Right atrium auricular region (tissue), 2 donors: ENCODE measurements at places on chromosomes 13 and 19.

GRCh38 chr13:41144576-41144975 lies 12.0 kb upstream of the KBTBD6 start:
- H3K27ac ChIP-seq = no peak overlapping the region
- no peaks in the 10 kb centered on the region for H3K36me3 ChIP-seq
- no peak overlapping the region for H3K4me3 ChIP-seq
- no peaks in the 10 kb centered on the region for H3K4me1 ChIP-seq

GRCh38 chr19:47471733-47472457 lies at the start of gene SLC8A2:
SLC8A2 (minus strand) TSS chr19:47471893; CDS start chr19:47466403, 5,490 bp downstream.
- no peak within 1 kb of the TSS for H3K27ac ChIP-seq
- H3K36me3 ChIP-seq = no peaks in the 10 kb centered on the region
- peaks cover 16% of the 10 kb centered on the region for H3K4me1 ChIP-seq
- no peaks in the 10 kb centered on the region for H3K27me3 ChIP-seq
- no peak within 1 kb of the TSS for H3K4me3 ChIP-seq

- H3K36me3 ChIP-seq = no peaks in the 10 kb centered on the region
- peaks cover 22% of the 10 kb centered on the region for H3K4me1 ChIP-seq
- no peak for DNase-seq
- no peak overlapping the region for H3K27ac ChIP-seq
Measured at GRCh38 chr19:53864308-53864836, 3.3 kb upstream of the MYADM start.

DNA sequence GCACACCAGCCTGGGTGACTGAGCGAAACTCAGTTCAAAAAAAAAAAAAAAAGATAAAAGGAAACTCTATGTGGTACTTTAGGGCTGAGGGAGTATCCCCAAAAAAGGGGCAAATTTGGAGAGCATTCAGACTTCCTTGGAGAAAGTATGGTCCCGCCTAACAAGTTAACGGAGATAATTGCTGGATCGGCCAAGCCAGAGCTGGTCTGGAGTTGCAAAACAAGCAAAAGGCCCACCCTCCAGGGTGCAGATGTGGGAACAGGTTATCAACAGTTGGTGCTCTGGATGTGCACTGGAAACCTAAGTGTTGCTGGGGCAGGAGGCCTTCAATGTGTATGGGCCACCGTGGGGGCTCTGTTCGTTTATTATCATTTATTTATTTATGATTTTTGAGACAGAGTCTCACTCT lies 2.8 kb downstream of the IQCN start:
- no peaks in the 10 kb centered on the region for H3K27me3 ChIP-seq
- H3K4me3 ChIP-seq = no peak overlapping the region
- peaks cover 11% of the 10 kb centered on the region for H3K36me3 ChIP-seq
- H3K27ac ChIP-seq = no peak overlapping the region
- DNase-seq = peak; percentile 74

DNA sequence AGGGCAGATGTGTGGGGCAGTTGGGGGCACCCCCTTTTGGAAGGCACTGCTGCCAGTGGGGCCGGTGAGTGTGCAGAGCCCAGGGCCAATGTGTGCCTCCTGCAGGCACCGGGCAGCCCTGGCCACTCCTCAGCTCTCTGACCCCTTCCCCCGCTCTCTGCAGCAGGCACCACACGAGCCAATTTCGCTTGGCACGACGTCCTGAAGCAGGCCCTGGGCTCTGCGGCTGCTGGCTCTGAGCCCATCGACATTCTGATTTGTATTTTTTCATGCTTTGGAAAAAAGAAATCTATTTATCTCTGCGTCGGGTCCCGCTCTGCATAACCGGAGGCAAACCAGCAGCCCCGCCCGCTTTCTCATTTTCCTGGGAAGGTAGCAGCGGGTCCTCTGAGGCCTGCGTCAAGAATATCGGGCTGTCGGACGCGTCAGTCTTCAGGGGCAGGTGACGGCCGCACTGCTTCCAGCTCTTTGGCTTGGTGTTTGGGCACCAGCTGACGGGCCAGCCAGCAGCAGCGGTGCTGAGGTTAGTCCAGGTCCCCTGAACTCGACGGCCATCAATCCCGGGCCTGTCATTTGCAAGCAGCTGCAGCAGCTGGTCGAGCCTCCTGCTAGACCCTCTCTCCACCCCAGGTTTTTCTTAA lies 134.3 kb downstream of the KDM4B start:
- H3K36me3 ChIP-seq = peaks cover 13% of the 10 kb centered on the region
- H3K4me1 ChIP-seq = no peaks in the 10 kb centered on the region
- DNase-seq = peak; percentile 62
- peak overlapping the region; percentile 79 for H3K27ac ChIP-seq
- no peaks in the 10 kb centered on the region for H3K27me3 ChIP-seq
- no peak overlapping the region for H3K4me3 ChIP-seq

DNA sequence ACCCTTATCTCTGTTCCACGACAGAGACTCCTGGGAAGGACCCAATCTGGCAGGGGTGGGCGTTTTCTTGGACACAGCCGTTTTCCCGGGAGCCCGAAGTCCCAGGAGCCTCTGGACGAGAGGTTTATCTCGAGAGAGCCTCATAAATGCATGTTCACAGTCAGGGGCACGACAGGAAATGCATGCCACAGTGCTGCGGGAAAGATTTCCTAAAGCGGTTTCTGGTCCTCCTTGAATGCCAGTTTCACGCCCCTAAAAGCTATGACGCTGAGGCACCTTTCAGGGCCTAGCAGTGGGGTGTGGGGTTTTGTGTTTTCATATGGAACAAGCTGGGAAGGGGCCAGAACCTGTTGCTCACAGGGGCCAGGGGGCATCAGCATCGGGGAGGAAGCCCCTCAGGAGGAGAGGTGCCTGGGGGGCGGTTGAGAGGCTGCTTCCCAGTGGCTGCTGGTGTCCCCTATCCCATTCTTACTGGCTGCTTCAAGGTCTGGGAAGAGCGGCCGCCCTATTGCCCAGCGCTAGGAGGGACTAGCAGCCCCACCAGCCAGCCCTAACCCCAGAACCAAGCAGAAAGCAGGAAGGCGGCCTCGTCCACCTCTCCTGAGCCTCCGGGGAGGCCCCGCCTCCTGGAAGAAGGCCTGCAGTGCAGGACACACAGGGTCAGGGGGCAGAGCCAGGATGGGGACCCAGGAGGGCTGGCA lies 157.0 kb downstream of the KDM4B start:
- peaks cover 12% of the 10 kb centered on the region for H3K36me3 ChIP-seq
- no peak overlapping the region for H3K27ac ChIP-seq
- peaks cover 5% of the 10 kb centered on the region for H3K4me1 ChIP-seq
- H3K4me3 ChIP-seq = no peak overlapping the region
- DNase-seq = no peak

- no peak overlapping the region for H3K27ac ChIP-seq
- no peaks in the 10 kb centered on the region for H3K4me1 ChIP-seq
- H3K4me3 ChIP-seq = no peak overlapping the region
- no peaks in the 10 kb centered on the region for H3K27me3 ChIP-seq
Measured at GRCh38 chr19:40155749-40156265, 35.4 kb upstream of the MAP3K10 start.

DNA sequence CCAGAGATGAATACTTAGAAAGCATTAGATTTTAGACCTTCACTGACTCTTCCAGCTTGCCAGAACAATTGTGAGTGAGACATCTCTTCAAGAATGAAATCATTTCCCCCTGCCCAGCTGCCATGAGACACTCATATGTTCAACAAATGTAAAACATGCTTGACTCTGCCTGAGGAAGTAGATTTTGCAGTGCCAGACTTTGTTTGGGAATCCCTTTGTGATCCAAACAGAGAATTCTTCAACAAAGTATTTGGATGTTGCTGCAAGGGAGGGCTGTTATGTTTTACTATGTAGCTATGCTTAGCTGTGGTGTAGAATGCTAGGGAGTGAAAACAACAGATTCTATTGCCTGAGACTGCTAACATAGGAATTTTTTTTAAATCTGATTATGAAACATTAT lies 416.4 kb downstream of the DCT start:
- H3K27me3 ChIP-seq = no peaks in the 10 kb centered on the region
- DNase-seq = no peak
- H3K4me1 ChIP-seq = no peaks in the 10 kb centered on the region
- H3K27ac ChIP-seq = no peak overlapping the region
- H3K4me3 ChIP-seq = no peak overlapping the region
- H3K36me3 ChIP-seq = no peaks in the 10 kb centered on the region

DNA sequence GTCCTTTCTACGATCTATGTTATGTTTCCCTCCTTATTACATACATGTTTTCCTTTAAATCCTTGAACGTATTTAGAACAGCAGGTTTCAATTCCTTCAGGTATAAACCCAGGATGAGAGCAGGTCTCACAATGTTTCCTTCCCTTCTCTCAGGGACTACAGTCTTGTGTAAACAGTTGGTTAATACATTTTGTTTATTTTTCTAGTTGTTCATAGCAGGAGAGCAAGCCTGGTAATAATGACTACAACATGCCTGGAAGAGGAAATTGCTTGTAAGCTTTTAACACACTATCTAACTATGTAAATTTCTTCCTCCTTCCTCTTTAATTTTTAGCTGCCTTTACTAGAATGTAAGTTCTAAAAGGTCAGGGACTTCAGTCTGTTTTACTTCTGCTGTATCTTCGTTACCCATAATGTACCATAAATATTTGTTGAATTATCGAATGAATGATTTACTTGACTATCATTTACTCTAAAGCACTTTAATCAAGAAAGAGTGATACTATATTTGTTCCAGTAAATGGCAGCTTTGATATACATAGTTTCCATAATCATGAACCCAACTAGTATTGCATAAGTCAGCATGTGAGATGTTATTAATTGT lies 28.9 kb upstream of the TNFRSF19 start:
- no peaks in the 10 kb centered on the region for H3K27me3 ChIP-seq
- no peak overlapping the region for H3K4me3 ChIP-seq
- H3K4me1 ChIP-seq = no peaks in the 10 kb centered on the region
- no peak for DNase-seq
- no peaks in the 10 kb centered on the region for H3K36me3 ChIP-seq

DNA sequence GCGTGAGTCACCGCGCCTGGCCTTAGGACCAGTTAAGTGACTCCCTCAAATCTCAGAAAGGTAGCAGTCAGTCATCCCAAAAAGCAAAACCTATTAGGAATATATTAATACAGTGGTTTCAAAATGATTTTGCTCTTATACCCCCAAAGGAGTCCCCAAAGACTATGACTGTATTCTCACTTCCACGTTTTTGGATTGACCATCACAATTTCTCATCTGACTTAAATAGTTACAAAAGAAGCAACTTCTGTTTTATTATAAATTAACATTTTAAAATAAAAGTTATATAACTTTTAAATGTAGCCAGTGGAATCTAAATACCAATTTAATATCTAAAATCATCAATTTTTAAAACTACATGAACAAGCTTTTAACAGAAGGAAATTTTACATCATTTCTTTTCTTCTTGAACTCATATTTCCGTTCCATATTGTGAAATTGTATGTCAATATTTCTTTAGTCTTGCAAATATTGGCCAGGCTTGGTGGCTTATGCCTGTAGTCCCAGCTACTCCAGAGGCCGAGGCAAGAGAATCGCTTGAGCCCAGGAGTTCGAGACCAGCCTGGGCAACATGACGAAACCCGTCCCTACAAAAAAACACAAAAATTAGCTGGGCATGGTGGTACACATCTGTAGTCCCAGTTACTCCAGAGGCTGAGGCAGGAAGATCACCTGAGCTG lies 1.5 kb upstream of the SPART start:
- H3K4me3 ChIP-seq = no peak overlapping the region
- no peak for DNase-seq
- no peaks in the 10 kb centered on the region for H3K27me3 ChIP-seq
- H3K27ac ChIP-seq = no peak overlapping the region

GRCh38 chr13:22311734-22312404 lies 641.0 kb downstream of the FGF9 start:
- H3K27ac ChIP-seq = peak overlapping the region; percentile 5
- H3K36me3 ChIP-seq = no peaks in the 10 kb centered on the region
- H3K4me3 ChIP-seq = no peak overlapping the region
- H3K4me1 ChIP-seq = no peaks in the 10 kb centered on the region
- no peaks in the 10 kb centered on the region for H3K27me3 ChIP-seq

- no peaks in the 10 kb centered on the region for H3K27me3 ChIP-seq
- H3K36me3 ChIP-seq = peaks cover 22% of the 10 kb centered on the region
- no peak overlapping the region for H3K4me3 ChIP-seq
- H3K27ac ChIP-seq = no peak overlapping the region
Measured at GRCh38 chr19:39483141-39483540, 2.5 kb downstream of the TIMM50 start.

DNA sequence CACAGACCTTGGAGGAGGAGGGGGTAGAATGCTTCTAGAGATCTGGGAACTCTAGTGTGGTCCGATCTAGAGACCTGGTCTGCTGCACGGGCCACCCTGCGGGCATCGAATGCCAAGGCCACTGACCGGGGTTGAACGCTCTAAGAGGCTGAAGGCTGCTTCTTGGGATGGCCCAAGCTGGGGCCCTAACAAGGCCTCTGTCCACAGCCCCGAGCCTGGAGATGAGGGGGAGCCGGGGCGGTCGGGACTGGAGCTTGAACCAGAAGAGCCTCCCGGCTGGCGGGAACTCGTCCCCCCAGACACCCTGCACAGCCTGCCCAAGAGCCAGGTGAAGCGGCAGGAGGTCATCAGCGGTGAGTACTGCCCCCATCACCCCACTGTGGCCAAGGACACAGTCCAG lies 15.3 kb downstream of the ARHGEF1 start:
- no peak overlapping the region for H3K27ac ChIP-seq
- peaks cover 77% of the 10 kb centered on the region for H3K36me3 ChIP-seq

- H3K4me3 ChIP-seq = no peak overlapping the region
- no peaks in the 10 kb centered on the region for H3K36me3 ChIP-seq
- H3K27me3 ChIP-seq = no peaks in the 10 kb centered on the region
- peaks cover 65% of the 10 kb centered on the region for H3K4me1 ChIP-seq
- DNase-seq = no peak
- H3K27ac ChIP-seq = no peak overlapping the region
Measured at GRCh38 chr19:16599655-16600346, 27.6 kb upstream of the SLC35E1 start.

DNA sequence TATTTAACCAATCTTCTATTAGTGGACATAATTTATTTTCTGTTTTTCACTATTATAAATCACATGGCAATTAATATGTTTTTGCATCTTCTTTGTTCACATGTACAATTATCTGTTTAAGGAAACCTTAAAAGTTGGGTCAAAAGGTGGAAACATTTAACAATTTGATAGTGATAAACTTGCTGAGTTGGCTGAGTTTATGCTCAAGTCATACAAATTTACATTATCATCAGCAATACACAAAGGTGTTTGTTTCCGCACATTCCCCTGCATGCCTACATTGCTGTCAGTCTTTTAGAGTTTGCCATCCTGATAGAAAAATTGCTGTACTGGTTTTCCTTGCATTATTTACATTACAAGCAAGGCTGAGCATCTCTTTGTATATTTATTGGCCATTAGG lies 139.5 kb downstream of the KCNRG start:
- no peaks in the 10 kb centered on the region for H3K36me3 ChIP-seq
- no peak overlapping the region for H3K27ac ChIP-seq

GRCh38 chr19:33905937-33906577 lies 109.4 kb downstream of the KCTD15 start:
- peak overlapping the region; percentile 80 for H3K27ac ChIP-seq
- no peaks in the 10 kb centered on the region for H3K27me3 ChIP-seq
- H3K4me1 ChIP-seq = no peaks in the 10 kb centered on the region
